HepG2 (cell line): ENCODE measurements at places on chromosomes 4 and X. TPM values are rescaled to one million over a fixed set of nuclear protein-coding genes. Genes with fewer than 3 reads are reported as not detected.

- H3K4me1 ChIP-seq, result no peaks in the 10 kb centered on the region
- no peaks in the 10 kb centered on the region for H3K27me3 ChIP-seq
- no peak overlapping the region for H3K4me3 ChIP-seq
These were observed 85.5 kb upstream of the HPGD start for GRCh38 chr4:174607792-174608191.

- H3K4me1 ChIP-seq, result no peaks in the 10 kb centered on the region
- DNase-seq, result no peak
- H3K27me3 ChIP-seq, result no peaks in the 10 kb centered on the region
- no peak overlapping the region for H3K4me3 ChIP-seq
These were observed 81.7 kb downstream of the PWWP3B start for GRCh38 chrX:106249706-106250379.

Gene FBXL5
- total RNA-seq, result 45.3 and 53.4 TPM in 2 replicates

DNA sequence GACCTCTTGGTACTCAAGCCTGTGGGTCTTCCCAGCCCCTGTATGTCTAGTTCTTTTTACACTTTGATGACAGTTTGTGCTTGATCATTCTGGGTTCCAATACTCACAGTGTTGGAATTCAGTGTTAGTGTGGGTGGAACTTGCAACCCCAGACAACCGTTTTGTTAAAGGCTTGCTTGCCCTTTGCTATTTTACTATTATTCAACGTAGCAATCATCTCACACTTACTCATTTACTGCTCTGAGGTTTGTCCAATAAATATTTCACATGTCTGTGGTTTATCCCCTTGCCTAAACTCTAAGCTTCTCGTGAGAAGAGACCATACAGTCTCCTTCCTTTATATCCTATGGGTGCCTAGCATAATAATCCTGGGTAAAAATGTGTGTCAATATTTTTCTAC lies 15.3 kb downstream of the CCNG2 start:
- DNase-seq, result no peak
- H3K4me3 ChIP-seq, result no peak overlapping the region
- H3K4me1 ChIP-seq, result no peaks in the 10 kb centered on the region
- no peaks in the 10 kb centered on the region for H3K27me3 ChIP-seq

DNA sequence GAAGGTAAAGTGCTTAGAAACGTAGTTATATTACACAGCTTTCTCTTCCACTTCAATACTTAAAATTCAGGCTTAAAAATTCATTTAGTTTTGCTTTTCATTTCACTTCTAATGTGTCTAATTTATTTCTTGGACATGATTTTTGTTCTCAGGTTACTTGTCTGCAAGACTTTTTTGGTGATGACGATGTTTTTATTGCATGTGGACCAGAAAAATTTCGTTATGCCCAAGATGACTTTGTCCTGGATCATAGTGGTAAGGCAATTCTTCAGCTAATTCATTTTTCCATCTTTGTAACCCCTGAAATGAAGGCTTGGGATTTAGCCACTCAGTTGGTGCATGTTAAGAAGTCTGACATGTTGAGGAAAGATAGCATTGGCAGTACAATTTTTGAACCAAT lies 114.7 kb downstream of the DCLK2 start:
- no peaks in the 10 kb centered on the region for H3K36me3 ChIP-seq
- H3K27ac ChIP-seq, result no peak overlapping the region
- no peaks in the 10 kb centered on the region for H3K4me1 ChIP-seq
- no peak for DNase-seq

- H3K27ac ChIP-seq, result no peak overlapping the region
- no peak overlapping the region for H3K4me3 ChIP-seq
- no peaks in the 10 kb centered on the region for H3K27me3 ChIP-seq
- H3K36me3 ChIP-seq, result no peaks in the 10 kb centered on the region
These were observed 242.8 kb upstream of the JADE1 start for GRCh38 chr4:128566693-128567092.

DNA sequence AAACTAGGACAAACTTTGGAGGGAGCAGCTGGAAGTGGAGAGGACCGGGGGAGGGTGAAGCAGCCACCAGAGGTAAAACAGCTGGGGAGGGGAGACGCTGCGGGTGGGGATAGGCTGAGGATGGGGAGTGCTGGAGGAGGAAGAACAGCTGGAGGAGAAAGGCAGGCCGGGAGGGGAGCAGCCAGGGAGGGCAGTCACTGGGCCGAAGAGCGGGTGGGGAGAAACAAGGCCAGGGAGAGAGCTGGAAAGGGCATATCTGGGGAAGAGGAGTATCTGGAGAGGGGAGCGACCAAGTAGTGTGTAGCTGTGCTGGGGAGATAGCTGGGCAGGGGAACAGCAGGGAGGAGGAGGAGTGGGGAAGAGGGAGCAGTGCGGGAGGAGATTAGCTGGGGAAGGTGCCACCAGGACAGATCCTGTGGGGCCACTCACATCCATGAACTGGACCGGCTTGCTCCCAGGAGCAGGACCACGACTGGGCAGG lies 2.7 kb downstream of the SLC38A5 start:
- no peaks in the 10 kb centered on the region for H3K36me3 ChIP-seq
- DNase-seq, result no peak
- peaks cover 52% of the 10 kb centered on the region for H3K4me1 ChIP-seq
- H3K4me3 ChIP-seq, result no peak overlapping the region
- no peak overlapping the region for H3K27ac ChIP-seq

Gene INPP4B
- not detected in 2 replicates for total RNA-seq
